ENCODE measurements at places on chromosomes 4 and X.

DNA sequence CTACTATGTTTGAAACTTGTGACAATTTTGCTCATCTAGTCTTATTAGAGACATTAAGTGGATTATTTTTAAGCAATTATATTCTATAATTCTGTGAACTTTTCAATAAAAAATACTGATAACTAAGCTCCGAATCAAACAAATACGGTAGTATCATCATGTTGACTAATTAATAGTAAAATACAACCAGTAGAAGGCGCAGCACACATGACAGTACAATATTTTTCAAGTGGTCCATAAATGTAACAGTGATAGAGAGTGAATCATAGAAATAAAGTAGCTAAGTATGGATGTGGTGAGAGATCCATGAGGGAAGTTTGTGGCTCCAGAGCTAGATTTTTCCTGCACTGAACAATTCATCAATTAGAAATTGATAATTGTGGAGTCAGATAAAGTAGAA is 666.2 kb downstream of the KCTD8 start:
- no peak for DNase-seq

DNA sequence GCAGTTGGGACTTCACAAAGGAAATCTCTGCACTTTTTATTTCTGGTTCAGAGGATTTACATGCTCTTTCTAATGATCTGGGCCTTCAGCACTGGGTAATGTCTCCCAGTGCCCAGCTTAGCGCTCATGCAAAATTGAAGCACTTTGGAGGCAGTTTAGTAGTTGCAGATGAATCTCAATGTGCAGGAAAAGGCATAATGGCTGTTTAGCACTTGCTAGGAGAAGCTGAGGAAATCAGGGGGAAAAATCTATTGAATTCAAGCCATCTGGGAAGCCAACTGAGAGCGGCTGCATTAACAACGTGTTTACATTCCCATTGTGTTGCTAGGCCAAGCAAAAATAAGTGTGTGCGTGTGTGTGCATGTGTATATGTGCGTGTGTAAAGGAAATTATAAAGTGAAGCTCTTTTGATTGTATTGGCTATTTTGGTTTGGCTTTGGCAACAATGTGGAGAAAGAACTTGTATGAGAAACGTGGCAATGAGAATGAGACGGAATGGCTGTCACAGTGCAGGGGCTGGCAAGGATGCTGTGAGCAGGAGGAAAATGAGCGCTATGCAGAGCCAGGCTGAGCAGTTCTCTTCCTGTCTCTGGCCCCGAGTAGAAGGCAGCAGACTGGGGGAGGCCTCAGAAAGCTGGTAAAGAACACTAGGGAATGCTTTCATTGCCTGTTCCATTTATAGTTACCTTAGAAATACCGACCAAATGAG is 231.5 kb downstream of the UNC5C start:
- no peak for DNase-seq

DNA sequence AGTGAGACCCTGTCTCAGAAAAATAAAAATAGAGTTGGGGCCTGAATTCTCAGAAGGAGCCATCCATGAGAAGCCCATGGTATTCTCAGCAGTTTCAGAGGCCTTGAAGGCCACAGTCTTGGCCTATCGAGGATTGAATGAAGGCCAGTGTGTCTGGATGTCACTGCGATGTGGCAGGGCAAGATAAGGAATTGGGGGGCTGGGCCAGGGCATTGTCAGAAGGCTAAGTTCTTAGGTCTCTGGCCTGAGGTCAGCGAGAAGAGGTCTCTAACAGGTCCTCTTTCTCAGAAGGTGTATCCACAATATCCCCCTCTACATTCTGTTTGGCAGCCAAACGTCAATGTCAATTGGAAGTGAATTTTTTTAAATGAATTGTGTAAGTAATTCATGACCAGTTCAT is 5.7 kb downstream of the ZNF275 start:
- DNase-seq = no peak

DNA sequence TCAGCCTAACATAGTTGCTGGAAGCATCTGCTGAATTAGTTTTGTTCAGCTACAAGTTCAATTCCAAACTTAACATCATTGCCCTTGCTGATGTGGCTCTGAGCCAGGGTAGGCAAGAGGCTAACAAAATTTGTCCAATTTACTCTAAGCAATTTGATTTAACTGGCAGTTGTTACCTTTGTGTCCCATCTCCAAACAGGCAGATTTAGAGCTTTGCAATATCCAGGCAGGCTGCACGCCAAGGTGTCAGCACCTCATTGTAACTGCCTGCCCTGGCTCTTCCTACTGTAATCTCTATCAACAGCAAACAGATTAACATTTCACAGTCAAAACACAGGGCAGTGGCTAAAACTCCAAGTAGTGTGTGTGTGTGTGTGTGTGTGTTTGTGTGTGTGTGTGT is 2070.6 kb downstream of the PCDH7 start:
- no peak for DNase-seq

DNA sequence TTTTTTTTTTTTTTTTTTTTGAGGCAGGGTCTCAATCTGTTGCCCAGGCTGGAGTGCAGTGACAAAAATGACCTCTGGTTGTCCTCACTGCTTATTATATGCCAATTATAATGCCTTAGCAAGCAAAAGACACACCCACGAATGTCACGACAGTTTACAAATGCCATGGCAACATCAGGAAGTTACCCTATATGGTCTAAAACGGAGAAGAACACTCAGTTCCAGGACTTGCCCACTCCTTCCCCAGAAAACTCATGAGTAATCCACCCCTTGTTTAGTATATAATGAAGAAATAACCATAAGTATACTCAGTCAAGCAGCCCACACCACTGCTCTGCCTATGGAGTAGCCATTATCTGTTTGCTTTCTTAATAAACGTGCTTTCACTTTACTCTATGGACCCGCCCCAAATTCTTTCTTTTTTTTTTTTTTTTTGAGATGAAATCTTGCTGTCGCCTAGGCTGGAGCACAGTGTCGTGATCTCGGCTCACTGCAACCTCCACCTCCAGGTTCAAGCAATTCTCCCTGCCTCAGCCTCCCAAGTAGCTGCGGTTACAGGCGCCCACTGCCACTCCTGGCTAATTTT is 106.2 kb downstream of the SMIM20 start:
- DNase-seq = no peak

- no peak for DNase-seq
These were observed 31.8 kb downstream of the PDGFC start for GRCh38 chr4:156939801-156940200.

GRCh38 chrX:17567187-17567586 is 170.1 kb upstream of the SCML1 start:
- DNase-seq = no peak

DNA sequence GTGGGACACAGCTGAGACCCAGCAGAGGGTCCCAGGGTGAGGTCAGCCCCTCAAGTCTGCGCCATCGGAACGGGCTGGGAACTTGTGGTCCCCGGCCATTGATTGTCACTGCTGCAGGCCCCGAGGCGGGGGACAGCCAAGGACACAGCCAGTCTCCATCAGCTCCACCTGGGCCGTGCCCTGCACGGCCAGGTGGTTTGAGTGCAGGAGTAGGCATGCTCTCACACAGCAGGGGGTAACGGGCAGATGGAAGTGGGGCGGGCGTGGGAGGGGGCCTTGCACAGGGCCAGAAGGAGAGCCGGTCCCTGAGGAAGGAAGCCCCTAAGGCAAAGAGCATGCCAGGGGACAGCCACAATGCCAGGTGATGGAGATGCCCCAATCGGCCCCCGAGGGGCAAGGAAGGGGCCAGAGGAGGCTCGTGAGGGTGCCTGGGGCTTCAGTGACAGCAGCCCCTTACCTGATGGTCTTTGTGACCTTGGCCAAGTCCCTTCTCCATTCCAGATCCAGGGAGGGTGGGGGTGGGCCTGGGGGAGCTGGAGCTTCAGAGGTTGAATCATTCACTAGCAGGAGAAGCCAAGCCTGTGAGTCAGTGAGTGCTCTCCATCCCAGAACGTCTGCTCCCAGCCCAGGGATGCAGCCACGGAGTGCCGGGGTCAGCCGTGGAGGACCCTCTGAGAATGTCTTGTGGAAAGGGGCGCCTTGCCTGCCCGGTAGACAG is 2.3 kb downstream of the ATP2B3 start:
- no peak for DNase-seq

DNA sequence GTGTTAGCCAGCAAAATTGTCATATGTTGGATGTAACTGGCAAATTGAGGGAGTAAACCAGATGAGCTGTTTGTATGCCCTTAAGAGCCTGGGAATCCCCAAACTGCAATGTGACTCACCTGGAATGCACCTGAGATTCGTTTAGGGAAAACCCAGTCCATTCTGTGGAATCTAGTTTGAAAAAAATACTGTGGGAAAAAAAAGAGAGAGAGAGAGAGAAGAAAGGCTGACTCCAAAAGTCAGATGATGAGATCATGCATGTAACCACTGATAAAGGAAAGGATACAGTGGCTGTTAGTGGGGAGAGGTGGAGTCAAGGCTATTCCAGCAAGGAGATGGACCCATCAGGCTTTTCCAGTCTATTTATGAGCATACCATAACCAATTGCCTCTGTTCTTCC is 48.5 kb downstream of the SLC9A7 start:
- no peak for DNase-seq

DNA sequence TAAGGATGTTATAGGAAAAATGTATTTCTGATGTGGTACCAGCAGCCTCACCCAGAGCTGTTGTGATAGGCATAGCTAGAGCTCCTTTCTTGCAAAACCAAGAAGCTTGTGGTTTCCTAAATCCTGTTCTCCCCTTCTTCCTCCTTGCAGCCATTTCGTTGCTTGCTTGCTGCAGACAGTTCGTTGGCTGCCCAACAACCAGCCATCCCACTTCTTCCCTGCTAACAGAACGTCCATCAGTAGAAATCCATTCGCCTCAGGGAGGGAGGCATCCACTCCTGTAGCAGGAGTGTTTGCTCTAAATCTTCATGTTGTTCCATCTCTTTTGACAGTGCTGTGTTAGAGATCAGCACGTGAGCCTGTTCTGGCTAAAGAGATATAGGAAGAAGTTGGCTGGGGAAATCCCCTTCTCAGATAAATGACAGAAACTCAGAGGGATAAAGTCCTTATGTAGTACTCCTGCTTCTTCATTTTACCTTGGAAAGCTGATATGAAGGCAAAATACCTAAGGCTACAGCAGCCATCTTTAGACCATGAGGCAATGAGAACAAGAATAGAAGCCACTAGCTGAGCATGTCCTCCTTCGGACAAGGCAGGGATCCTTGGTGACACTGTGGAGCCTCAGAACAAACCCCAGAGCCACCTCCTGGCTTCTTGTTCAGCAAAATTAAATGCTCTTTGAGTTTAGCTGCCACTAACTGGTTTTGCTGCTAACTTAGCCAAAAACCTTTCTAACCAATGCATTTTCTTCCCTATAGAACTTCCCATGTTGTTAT is 68.4 kb upstream of the RELL1 start:
- DNase-seq = no peak

DNA sequence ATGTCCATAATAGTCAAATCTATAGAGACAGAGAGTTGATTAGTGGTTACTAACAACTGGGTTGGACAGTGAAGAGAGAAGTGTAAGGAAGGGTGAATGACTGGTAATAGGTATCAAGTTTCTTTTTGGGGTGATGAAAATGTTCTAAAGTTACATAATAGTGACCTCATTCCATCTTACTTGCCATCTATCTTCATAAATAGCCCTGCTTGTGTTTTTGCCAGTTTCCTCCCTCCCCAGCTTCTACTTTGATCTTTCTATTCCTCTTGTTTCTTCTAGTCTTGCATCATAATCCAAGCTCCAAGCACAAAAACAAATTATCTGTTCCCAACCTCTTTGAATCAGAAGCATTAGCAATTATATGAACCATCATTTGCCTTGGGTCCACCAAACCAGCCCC is 40.2 kb upstream of the TET2 start:
- no peak for DNase-seq

- DNase-seq = no peak
These were observed 662.6 kb upstream of the CPEB2 start for GRCh38 chr4:14339715-14340114.

GRCh38 chr4:153706519-153706918 is 22.4 kb downstream of the TLR2 start:
- no peak for DNase-seq

- no peak for DNase-seq
These were observed 457.9 kb upstream of the CTSO start for GRCh38 chr4:156411531-156411930.

- DNase-seq = no peak
These were observed 369.7 kb upstream of the TRAM1L1 start for GRCh38 chr4:117455088-117455487.

- no peak for DNase-seq
These were observed 53.2 kb upstream of the C4orf54 start for GRCh38 chr4:99710681-99711345.

DNA sequence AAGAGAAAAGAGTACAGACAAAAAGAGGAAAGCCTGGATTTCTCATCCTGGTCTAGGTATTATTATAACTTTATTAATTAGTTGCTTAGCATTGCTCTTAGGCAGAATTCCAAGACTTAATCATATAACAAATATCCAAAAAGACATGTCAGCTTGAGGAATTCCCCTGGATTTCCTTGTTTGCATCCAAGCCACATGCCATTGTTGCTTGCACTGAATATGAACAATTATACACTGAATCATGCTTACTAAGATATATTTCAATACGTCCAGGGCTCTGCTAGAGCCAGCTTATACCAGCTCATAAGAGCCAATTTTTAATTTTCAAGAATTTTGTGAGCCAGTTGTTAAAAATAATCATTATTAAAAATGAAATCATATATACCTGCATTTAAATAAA is 5.5 kb upstream of the TLR10 start:
- no peak for DNase-seq

GRCh38 chrX:14843666-14844065 is 29.2 kb downstream of the FANCB start:
- no peak for DNase-seq

- no peak for DNase-seq
These were observed 102.7 kb upstream of the TENM3 start for GRCh38 chr4:182140547-182140946.

- no peak for DNase-seq
These were observed 62.5 kb upstream of the C1GALT1C1 start for GRCh38 chrX:120692319-120692718.

DNA sequence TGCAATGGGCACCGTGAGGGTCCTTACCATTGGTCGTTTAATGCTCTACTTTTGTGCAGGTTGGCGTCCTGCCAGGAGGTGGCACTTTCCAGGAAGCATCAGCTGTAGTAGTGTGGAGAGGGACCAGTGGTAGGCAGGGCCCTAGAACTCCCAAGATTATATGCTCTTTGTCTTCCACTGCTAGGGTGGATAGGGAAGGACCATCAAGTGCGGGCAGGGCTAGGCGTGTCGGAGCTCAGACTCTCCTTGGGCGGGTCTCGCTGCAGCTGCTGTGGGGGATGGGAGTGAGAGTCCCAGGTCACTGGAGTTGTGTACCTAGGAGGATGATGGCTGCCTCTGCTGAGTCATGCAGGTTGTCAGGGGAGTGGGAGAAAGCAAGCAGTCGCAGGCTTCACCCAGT is 134.7 kb downstream of the KLF8 start:
- DNase-seq = no peak

- no peak for DNase-seq
These were observed 113.3 kb downstream of the ELOVL6 start for GRCh38 chr4:110085131-110085530.
